Activated CD4-positive, alpha-beta T cell treated with anti-CD3 and anti-CD28 coated beads for 48 hours (primary cell): ENCODE measurements at places on chromosomes 6 and 20.

- DNase-seq: no peak
Measured at GRCh38 chr6:52981222-52981900, 13.7 kb downstream of the GSTA4 start.

- DNase-seq: no peak
Measured at GRCh38 chr6:3911614-3912336, 62.6 kb downstream of the FAM50B start.

DNA sequence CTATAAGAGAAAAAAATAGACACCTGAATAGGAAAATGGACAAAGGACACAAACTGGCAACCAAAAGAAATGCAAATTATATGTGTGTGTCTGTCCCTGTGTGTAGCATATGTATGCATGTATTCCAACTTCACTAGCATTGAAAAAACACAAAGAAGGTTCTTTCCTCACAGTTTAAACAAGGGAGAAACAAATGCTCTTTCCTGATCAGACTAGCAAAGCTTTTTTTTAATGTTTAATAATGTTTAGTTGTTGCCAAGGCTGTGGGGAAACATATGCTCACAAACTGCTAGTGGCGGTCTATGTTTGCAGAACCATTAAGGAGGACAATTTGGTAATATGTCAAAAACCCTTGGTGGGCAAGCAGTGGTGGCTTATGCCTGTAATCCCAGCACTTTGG, 22.4 kb downstream of the SMLR1 start:
- DNase-seq: no peak

DNA sequence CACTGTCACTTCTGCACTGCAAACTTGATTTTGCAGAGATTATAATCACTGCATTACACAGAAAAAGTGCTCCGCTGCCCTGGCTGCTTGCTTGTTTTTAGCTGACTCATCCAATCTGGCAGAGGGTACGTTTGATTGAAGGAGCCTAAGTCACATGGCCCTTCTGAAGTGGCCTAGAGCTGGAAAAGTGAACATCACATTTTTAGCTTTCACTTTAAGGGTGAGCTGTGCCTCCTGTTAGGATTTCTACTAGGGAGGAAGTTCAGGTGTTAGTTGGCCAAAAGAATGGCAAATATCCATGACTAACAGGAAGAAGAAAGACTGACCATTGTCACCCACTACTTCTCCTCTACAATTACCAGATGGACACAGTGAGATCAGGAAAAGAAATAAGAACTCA, 889.1 kb upstream of the MAP3K7 start:
- DNase-seq: no peak

GRCh38 chr6:12751694-12752325, 35.2 kb downstream of the PHACTR1 start:
- peak; percentile 59 for DNase-seq

- DNase-seq: peak; percentile 32
Measured at GRCh38 chr20:33370291-33370690, 31.0 kb downstream of the CDK5RAP1 start.

GRCh38 chr20:49813305-49813974, 812 bp downstream of the SLC9A8 start:
- DNase-seq: no peak

DNA sequence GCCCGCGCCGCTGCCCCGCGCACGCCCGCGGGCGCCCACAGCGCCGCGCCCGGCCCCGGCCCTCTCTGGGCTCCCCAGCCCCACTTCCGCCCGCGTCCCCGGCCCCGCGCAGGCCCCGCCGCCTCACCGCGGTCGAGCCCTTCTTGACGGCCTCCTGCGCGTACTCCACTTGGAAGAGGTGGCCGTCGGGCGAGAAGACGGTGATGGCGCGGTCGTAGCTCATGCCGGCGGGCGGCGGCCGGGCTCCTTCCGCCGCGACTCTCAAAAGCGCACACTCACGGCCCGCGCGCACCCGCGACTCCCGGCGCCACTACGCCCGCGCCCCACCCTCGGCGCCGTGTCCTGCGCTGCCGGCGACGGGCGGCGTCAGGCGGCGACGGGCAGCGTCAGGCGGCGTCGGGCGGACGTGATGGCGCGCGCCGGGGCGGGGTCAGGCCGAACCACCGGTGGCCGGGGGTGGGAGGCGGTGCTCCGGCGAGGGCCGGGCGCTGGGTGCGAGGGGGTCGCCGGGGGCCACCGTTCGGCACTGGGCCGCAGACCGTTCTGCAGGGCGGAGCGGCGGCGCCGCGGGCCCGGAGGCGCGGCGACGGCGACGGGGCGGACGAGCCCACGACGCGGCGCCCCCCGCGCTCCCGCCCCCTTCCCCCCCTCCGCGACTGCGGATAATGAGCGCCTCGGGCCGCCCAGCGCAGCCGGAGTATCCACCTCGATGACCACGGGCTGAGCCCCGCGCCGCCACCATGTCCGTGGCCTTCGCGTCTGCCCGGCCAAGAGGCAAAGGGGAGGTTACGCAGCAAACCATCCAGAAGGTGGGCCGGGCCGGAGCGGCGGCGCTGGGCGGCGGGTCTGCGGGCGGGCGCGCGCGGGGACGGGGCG, at the start of the genes PSMA7 and SS18L1:
Gene PSMA7, minus strand, starts transcription at position 314 of the 876 bp plus-strand sequence. Its CDS starts 91 bp downstream, at position 223.
Gene SS18L1, plus strand, starts transcription at position 689 of the 876 bp plus-strand sequence. Its CDS starts 52 bp downstream, at position 741.
- DNase-seq: peak; percentile 89

GRCh38 chr6:104019075-104019753, 840.5 kb downstream of the HACE1 start:
- DNase-seq: no peak

- DNase-seq: peak; percentile 59
Measured at GRCh38 chr6:34248198-34248726, 544 bp downstream of the SMIM29 start.

DNA sequence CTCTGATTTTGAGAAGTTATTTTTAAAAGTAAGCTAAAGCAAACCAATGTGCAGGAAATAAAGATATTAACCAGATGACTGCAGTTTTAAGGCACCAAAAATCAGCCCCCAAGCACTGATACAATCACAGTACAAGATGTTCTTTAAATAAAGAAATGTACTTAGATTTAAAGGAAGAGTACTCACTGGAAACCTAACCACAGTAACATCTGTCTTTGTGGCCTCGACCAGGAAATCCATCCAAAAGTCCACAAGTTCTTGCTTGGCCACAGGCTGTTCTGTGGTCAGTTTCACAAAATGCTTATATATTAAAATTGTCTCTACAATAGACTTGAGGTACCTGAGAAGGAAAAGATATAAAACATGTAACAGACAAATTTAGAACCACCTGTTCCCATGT, 105.9 kb upstream of the MAP7 start:
- no peak for DNase-seq

GRCh38 chr20:2335096-2335870, 39.5 kb downstream of the TGM3 start:
- no peak for DNase-seq

DNA sequence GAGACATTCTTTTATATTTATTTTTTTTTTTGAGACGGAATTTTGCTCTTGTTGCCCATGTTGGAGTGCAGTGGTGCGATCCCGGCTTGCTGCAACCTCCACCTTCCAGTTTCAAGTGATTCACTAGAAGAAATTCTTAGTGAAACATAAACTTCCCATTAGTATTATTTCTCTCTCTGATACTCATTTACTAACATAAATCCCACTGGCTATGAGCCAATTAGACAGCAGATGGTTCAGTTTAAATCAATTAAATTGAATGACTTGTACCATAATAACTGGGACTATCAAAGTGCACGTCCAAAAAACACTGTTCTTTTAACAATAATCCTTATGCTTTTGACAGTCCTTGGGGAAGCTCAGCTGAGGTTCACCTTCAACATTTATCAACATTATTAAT, 111.2 kb upstream of the PTCHD4 start:
- no peak for DNase-seq

DNA sequence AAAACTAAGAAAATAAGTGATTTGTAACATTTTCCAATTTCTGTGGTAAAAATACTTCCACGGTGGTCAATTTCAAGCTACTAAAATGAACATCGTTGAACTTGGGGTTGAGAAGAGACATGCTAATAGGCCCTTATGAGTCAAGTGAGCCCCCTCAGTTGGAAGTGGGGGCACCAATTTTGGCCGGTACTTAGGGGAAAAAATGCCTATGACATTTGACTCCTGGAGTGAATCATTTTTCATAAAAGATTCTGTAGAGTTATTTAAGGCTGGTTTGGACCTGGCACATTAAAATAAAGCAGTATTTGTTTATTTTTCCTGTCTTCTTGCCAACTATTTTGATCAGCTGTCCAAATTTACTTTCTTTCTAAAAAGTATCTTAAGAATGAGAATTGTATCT, 32.4 kb upstream of the CAP2 start:
- no peak for DNase-seq

DNA sequence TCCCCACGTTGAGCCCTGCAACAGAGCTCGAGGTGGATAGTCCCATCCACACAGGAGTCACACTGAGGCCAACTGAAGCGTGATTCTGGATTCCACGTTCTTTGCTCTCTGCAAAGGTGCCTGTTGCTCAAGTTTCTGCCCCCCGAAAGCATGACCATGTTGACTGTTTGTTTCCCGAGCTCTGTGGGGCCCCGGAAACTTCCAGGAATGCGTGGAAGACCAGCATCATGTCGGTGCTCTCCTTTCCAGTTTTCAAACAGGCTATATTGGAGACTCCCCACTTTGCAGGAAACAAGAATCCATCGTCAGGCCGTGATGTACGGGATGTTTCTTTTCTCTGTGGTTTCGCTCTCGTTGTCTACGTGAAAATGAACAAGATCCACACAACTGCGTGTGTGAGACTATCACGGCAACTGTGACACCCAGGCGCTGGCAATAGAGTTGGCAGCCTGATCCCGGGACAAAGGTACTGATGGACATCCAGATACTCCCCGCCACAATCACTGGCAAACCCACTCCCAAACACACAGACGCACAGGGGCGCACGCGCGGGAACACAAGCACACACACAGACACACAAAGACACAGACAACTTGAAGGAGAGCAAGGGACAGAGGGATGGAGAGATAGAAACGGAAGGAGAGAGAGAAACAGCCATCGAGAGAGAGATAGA, 444.6 kb upstream of the DEFB115 start:
- DNase-seq: no peak

DNA sequence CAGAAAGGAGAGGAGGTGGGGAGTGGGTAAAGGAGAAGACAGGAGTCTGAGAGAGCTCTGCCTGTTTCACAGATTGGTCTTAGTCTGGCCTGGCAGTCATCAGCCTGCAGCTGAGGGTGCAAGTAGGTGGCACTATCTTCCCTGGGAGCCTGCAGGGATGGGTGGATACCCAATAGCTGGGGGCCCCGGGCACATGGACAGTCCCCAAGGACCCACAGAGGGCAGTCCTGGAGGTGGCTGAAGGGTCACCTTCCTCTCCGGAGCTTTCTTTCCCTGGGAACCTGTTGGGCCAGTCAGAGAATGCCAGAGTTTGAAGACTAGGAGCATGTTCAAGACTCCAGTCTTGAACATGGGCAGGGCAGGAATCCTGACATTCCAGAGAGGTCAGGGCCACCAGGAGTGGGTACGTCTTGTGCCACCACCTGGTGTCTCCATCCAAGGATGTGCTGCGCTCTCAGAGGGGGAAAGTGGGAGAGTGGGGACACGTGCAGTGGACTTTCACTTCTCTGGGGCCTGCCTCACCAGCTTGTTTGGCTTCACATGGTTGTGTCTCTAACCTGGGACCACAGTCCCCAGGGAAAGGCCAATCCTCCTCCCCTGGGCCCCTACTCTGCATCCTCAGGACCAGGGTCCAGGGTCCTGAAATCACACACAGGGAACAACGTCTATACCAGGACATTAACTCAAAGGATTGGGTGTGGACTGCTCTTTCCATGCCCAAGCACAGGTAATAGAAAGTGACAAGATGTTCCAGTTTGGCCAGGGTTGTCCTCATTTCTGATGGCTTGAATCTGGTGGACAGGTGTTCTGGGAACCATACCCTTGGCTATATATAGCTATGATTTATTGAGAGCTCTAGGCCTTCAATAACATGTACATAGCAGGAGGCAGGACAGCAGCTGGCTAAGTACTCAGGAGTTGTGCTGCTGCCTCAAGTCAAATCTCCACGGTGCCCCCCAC, 18.0 kb downstream of the AARS2 start:
- no peak for DNase-seq

GRCh38 chr6:63787021-63787420, 151.4 kb downstream of the PHF3 start:
- DNase-seq: no peak

- no peak for DNase-seq
Measured at GRCh38 chr6:91340896-91341395, 754.1 kb upstream of the MAP3K7 start.

- DNase-seq: no peak
Measured at GRCh38 chr6:126447367-126447766, 107.5 kb downstream of the CENPW start.

DNA sequence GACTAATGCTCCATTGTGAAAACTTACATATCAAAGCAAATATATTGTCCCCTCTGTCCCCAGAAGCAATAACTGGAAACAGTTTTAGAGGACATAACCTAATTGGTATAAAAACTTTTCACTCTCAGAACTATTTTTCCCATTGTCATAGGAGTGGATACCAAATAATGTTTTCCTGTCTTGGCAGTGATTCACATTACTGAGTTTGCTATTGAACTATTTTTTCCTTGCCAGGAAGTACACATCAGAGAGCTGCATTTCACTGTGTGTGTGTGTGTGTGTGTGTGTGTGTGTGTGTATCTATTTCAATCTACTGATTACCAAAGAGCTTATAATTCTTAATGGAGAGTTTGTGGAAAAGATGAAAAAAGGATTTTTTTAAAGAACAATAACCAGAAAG, 45.4 kb downstream of the AKAP12 start:
- no peak for DNase-seq

DNA sequence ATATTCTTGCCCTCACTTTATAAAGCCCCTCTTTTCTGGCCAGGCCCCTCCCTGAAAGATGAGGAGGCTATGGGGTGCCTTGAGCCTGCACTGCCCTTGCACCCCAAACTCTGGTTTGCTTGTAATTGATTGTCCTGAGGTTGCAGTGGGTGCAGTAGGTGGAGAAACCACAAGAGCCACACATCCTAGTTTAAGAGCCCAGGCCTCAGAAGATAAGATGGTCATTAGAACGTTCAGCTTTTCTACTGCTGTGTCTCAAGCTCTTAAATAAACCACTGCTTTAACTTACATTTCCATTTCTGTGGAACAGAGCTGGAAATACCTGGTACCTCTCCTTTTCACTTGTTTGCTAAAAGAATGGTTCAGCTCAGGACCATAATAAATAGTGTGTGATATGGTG, 9.0 kb downstream of the MRAP2 start:
- no peak for DNase-seq

- DNase-seq: no peak
Measured at GRCh38 chr6:158290040-158290439, 22.2 kb upstream of the TULP4 start.

- DNase-seq: no peak
Measured at GRCh38 chr20:4667836-4668235, 53.9 kb upstream of the PRND start.

DNA sequence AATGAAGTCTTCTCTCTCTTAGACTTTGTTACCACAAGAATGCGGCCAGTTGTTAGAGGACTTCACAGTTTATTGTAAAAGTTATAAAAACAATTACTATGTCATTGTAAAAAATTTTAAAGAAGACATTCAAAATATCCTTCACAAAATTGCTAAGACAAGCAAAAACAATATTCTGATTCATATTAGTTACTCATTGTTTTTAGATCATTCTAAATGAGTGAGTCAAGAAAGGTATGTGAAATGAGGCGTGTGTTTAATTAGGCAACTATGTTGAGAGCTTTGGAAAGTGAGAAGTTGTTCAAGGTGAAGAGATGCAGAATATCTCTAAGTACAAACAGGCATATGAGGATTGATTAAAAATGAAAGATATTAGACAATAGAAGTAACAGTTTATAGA, 875.3 kb downstream of the EYS start:
- DNase-seq: no peak

GRCh38 chr6:75855052-75855451, 106.0 kb downstream of the MYO6 start:
- DNase-seq: peak; percentile 23
